ENCODE measurements at places on chromosomes 4 and X.

DNA sequence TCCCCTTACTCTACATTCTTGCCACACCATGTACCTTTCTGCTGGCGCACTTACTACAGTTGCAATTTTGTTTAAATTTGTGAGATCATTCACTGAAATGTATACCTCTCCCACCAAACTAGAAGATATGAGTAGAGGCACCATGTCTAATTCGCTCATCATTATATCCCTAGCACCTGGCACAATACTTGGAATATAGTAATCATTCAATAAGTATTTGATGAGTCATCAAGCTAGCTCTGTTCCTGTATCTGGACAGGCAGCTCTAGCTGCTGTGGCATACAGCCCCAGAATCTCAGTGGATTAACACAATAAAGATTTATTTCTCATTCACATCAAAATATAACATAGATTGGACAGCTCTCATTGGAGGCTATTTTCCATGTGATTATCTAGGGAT, 245.9 kb downstream of the IDS start:
- DNase-seq = no peak

GRCh38 chrX:139543920-139544319, 13.4 kb downstream of the F9 start:
- DNase-seq = no peak

DNA sequence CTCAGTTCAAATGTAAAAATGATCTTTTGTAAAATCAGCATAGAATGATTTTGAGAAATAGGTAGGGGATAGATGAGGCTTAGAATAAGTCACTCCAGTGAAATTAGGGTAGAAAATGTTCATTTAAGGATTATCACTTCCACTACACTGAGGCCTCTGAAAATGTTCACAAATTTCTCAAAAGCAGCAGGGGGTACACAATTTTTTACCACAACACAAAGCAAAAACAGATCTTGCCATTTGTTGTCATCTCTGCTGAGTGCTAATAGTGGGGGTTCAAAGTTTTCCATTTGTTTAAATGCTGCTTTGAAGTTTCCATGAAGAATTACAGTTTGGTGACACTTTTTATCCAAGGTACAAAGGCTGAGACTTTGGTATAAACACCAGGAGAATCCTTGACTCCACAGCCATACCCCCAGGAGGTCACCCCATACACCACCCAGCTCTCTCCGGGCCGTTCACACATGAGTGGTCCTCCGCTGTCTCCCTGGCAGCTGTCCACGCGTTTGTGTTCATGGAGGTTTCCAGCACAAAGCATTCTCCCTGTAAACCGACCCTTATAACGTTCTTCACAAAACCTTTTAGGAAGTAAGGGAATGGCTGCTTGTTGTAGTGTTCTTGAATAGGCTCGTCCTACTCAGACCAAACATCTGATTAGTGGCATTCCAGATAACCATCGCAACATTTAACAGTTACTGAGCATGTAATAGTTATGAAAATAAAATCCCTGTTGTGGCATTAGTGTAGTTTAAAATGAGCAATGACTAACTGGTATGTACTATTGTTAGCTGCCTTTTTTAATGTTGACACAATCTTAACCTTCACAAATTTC, 71.0 kb downstream of the PRSS12 start:
- DNase-seq = no peak

DNA sequence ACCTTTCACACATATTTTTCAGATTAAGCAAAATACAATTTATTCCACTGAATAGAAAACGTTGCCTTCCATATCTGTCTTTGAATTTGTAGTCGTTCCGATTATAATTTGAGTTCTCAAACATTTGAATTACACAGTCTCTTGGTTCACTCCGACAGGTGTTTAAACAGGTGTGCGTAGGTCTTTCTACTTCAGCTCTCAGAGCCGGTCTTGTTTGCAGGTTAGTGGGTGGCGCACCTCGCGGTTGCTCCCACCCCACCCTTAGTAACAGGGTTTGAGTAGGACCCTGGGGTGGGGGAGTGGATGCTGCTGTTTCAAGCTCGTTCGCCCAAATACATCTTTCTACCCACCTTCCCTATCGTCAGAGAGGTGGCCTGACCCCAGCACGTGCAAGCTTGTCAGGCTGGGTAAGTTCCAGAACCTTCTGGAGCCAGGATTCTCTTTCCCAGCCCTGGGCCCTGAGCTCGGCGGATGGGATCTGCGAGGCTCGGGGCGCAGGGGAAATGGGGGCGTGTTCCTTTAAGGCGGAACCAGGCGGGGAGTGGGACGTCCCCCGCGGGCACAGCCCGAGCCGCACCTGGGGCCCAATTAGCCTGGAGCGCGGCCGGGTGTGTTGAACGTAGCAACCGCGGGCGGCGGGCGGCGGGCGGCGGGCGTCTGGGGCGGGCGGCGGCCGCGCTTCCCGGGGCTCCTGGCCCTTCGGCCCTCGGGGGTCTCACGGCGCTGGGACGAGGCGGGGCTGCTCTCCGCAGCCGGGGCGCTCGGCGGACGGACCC, at the start of gene FAM149A:
Gene FAM149A (plus strand): TSS at position 591 of the 776 bp plus-strand sequence.
- DNase-seq = peak; percentile 43

DNA sequence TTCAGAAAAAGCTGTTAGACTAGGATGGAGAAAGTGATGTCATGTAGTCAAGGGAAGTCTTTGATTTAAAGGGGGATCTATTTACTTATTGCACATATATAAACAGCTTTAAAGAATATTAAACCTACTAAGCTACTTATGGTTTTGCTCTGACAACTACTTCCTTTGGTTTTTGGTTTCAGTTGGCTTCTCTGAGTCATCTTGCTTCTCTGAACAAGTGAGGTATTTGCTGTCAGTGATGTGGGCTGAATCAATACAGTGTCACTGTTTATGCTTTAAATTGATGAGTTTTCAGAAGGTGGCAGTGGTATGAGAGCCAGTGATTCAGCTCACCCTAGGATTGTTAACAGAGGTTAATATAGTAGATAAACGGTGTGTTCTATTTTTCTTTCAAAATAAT, 75.1 kb downstream of the CEP44 start:
- DNase-seq = no peak

GRCh38 chrX:111083081-111083480, 12.9 kb upstream of the PAK3 start:
- DNase-seq = no peak

GRCh38 chr4:47784222-47784621, 53.6 kb downstream of the CORIN start:
- DNase-seq = no peak

DNA sequence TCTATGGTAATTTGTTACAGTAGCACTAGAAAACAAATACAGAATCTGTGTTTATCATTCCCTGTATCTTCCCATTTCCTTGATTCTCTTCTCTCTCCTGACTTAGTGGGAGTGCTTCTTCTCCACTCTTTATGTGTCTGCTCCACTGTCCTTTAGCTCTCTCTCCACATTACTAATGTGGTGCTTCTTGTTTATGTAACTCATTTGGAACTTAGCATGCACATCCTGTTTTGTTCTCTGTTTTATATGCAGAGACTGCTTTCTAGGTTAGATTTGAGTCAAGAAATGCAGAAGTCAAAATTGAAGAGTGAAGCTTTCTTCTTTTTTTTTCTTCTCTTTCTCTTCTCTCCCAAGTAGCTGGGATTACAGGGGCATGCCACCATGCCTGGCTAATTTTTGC, 25.9 kb downstream of the ADH1A start:
- no peak for DNase-seq

DNA sequence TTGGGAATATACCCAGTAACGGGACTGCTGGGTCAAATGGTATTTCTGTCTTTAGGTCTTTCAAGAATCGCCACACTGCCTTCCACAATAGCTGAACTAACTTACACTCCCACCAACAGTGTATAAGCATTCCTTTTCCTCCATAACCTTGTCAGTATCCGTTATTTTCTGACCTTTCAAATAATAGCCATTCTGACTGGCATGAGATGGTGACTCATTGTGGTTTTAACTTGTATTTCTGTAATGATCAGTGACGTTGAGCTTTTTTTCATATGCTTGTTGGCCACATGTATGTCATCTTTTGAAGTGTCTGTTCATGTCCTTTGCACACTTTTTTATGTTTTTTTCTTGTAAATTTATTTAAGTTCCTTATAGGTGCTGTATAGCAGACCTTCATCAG, 81.2 kb downstream of the ADAM29 start:
- DNase-seq = no peak

DNA sequence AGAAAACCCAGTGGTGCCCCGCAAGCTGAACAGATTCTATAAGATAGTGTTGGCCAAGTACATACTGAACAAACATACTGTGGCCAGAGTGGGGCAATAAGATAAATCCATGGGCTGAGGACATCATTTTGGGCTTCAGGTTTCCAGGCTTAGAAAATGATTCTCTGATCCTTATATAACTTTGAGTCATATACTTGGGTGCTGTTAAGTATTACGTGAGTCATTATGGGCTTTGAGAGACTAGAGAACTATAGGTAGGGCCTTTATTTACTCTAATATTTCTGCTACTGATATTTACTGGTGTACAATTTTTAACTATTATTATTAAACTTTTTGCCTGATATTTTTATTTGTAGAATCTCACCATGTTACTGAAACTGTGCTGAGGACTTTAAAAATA, 586.1 kb downstream of the CENPC start:
- no peak for DNase-seq

DNA sequence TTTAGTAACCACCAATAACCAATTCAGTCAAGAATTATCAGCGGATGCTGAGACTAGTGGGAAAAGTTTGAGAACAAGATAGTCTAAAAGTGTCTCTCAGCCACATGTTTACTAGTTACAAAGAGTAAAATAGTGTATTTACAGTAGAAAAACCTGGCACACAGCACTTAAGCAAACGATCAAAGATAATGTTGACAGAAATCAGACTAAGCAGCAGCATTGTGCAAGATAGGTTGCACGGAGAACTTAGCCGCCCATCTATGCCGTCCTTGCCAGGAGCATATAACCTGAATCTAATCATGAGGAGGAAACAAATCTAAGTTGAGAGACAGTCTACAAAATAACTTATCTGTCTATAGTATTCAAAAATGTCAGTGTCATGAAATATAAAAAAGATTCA, 35.3 kb downstream of the KLHL5 start:
- DNase-seq = no peak

DNA sequence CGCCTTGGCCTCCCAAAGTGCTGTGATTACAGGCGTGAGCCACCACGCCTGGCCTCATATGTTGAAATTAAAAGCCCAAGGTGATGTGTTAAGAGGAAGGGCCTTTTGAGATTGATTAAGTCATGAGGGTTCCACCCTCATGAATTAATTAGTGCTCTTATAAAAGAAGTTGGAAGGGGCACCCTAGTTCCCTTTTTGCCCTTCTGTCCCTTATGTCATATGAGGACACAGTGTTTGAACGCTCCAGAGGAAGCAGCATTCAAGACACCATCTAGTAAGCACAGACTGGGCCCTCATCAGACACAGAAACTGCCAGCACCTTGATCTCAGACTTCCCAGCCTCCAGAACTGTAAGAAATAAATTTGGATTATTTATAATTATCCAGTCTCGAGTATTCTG, 5.1 kb upstream of the APLN start:
- no peak for DNase-seq

- no peak for DNase-seq
These were observed 227.8 kb upstream of the SPRY1 start for GRCh38 chr4:123168812-123169211.

- no peak for DNase-seq
These were observed 92.1 kb downstream of the SCD5 start for GRCh38 chr4:82706349-82707000.

Measured in stimulated activated CD4-positive, alpha-beta T cell treated with anti-CD3 and anti-CD28 coated beads, Interleukin-1b, Interleukin-23, amount 100 ng/mL, for 1 hour (primary cell).